ENCODE measurements at places on chromosomes 13 and 19.

GRCh38 chr19:13149628-13150186 lies 468 bp downstream of the STX10 start:
- peak; percentile 51 for DNase-seq

GRCh38 chr13:102770435-102770834 lies 3.2 kb downstream of the TEX30 start:
- no peak for DNase-seq

DNA sequence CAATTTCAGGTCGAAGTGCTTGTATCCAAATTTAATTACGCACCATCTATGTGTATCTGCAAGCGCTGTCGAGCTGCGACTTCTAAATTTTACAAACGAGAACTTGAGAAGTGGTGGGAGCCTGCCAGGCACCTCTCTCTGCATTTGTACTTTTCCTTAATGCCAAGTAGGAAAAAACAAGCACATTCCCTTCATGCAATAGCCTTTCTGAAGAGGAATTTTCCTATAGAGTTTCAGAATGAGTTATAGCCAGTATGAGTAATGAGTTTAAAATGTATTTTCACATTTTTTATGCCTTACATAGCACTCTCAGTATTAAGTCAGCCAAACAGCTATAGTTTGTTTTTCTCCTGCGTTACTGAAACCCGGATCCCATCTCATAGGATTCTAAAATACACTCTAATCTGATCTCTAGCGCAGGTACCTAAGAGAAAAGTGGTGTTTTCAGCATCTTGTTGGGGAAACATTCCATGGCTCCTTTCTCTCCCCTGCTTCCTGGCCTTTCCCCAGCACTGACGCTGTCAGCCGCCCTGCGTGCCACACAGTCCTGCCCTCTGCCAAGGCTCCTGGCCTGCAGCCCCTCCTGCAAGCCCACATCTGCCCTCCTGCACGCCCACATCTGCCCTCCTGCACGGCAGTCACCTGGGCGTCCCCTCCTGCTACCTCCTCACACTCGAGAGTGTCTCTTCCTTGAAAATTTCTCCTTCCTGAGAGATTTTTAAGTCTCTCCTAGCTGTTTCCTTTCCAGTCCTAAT lies 526.9 kb downstream of the MYO16 start:
- no peak for DNase-seq

DNA sequence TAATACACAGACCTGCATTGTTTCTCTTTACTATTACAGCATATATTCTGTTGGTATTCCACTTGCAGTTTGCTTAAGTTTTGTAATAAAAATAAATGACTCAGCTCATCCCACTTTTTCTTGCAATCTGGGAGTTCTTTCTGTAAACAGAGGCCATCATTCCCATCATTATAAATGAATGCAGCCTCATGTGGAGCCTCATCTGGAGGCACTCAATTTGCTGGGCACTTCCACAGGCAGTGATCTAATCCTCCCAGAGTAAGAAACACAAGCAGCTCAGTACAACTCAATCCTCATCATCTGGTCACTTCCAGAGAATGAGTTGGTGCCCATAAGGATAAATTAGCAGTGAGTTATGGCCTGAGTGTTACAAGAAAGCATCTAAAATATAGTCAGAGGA lies 2801.9 kb downstream of the PCDH9 start:
- DNase-seq: no peak

- peak; percentile 97 for DNase-seq
Observed at GRCh38 chr19:1213391-1214286, 8.1 kb downstream of the STK11 start.

DNA sequence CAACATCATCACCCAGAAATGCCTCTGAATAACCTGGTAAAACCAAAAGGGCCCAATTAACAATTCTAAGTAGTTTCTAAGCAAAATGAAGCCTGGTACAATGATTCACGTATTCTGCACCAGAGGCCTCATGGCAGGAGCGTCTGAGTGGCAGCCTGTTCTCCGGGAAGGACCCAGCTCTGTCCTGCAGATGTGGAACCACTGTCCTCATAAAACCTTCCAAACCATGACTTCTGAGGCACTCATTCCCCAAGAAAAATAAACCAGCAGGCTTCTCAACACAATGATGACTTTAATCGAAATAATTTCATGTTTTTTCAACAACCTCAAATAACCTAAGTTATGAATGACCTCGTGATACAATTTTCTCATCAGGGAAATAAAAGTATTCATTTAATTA lies 89.9 kb downstream of the STK24 start:
- DNase-seq: no peak

DNA sequence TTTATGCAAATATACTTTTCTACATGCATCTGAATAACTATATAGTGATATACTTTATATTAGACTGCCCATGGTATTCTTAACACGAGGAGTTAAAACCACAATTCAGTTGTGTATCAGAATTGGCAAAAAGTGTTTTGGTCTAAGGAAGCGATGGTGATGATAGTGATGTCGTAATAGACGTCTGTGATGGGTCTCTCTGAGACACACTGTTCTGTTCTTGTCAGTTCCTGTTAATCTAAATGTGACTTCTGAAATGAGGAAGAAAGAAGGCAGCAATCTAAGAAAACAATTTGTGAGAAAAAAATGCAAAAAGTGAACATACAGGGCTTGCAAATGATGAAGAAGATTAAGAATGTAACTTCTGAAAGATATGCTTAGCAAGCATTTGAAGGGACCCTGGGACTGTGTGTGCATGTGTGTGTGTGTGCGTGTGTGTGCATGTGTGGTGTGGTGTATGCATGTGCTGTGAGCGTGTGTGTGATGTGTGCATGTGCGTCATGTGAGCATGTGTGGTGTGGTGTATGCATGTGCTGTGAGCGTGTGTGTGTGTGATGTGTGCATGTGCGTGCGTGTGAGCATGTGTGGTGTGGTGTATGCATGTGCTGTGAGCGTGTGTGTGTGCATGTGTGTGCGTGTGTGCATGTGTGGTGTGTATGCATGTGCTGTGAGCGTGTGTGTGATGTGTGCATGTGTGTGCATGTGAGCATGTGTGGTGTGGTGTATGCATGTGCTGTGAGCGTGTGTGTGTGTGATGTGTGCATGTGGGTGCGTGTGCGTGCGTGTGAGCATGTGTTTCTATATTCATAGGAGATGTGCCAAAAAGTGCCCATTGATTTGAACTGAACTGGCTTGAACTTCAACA lies 131.8 kb downstream of the IRS2 start:
- peak; percentile 90 for DNase-seq

GRCh38 chr19:51075998-51076397 lies 6.7 kb downstream of the KLK14 start:
- DNase-seq: no peak

DNA sequence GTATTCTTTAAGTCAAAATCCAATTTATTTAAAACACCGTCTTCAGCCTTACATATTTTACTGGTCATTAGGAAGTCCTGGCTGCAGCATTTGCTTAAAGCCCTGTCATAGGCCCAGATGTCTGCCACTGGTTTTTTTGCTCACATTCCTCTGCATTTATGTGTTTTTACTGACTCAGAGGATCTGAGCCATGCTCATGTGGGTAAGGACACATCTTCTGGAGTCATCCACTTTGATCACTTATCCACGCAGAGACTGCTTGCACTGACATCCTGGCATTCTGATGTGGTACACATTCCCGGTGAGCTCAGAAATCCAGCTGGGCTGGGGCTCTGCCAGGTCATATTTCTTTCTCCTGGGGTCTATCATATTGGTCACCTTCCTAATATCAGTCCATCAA lies 531.7 kb upstream of the ARGLU1 start:
- DNase-seq: no peak

DNA sequence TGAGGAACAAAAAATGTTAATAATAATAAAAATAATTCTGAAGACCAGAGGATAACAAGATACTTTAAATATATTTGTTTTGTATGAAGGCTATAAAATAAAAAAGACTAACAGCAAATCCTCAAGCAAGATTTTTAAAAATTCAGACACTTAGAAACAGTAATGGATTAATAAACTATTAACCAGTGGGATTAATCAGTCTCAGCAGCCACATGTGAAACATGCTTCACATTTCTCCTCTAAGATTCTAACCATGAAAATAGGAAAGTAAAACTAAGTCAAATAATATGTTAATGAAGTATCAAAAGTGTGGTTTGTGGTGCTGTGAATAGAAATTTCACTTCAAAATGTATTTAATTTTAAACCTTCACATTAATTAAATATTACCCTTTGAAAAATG lies 57.4 kb downstream of the KCNRG start:
- DNase-seq: no peak

DNA sequence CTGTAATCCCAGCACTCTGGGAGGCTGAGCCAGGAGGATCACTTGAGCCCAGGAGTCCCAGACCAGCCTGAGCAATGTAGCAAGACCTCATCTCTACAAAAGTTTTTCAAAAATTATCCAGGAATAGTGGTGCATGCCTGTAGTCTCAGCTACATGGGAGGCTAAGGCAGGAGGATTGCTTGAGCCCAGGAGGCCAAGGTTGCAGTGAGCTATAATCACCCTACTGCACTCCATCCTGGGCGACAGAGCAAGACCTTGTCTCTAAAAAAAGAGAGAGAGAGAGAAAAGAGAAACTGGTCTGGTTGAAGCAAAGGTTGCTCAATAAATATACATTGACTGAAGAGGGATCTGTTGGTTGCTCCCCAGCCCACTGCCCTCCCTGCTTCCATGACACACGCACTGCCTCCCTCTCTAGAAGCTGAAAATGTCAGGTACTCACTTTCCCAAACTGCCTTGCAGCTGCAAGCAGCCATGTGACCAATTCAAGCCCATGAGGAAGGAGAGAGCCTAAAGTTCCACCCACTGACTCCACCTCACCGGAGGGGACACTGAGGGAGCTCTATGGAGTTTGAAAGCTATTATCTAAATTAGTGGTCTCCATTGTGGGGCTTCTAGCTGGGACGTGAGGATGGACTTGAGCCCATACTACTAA lies 14.0 kb downstream of the CEACAM16 start:
- no peak for DNase-seq

- DNase-seq: no peak
Observed at GRCh38 chr19:55091955-55092354, 16.3 kb downstream of the EPS8L1 start.

DNA sequence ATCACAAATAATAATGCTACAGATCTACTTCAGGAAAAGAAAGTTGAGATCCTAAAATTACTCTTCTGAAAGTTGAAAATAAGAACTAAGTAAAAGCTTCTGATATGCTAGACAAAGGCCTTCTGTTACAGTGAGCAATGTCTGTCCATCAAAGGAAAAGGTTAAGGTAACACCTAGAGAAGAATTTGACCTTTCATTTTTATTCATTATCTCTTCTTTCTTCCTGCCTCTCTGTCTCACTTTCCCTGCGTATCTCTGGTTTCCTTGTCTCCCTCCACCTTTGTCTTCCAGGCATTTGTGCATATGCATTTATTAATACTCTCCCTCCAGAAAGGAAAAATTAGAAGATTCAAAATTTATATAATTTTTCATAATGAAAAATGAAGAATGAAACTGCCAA lies 49.0 kb downstream of the ZAR1L start:
- no peak for DNase-seq

DNA sequence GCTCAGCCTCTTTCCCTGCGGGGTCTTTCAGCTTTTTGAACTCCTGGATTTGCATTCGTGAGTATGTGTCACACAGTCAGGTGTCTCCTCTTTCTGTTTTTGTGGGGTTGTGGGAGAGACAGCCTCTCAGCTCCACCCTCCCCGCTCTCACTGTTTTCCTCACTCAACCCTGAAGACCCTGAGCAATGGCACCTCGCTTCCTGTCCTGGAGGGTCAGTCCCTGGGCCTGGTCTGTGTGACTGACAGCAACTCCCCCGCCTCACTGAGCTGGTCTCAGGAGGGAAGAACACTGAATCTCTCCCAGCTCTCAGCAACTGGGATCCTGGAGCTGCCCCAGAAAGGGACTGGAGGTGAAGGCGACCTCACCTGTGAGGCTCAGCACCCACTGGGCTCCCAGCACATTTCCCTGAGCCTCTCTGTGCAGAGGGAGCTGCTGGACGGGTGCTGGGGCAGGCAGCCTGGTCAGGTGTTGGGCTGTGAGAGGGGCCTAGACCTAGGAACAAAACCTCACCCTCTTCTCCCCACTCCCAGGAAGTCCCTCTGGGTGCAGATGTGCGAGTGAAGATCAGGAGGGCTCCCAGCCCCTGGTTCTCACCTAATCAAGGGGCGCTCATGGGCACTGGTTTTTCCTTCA lies 4.2 kb upstream of the SIGLEC7 start:
- DNase-seq: no peak

GRCh38 chr19:34336781-34337271 lies 28.2 kb upstream of the GPI start:
- DNase-seq: peak; percentile 62

- no peak for DNase-seq
Observed at GRCh38 chr19:1977120-1977519, 36.1 kb downstream of the CSNK1G2 start.

GRCh38 chr19:17303167-17303939 lies at the start of gene ABHD8:
Gene ABHD8, minus strand, starts transcription at chr19:17303425. Its CDS starts 1,809 bp downstream, at chr19:17301616.
- peak; percentile 92 for DNase-seq

DNA sequence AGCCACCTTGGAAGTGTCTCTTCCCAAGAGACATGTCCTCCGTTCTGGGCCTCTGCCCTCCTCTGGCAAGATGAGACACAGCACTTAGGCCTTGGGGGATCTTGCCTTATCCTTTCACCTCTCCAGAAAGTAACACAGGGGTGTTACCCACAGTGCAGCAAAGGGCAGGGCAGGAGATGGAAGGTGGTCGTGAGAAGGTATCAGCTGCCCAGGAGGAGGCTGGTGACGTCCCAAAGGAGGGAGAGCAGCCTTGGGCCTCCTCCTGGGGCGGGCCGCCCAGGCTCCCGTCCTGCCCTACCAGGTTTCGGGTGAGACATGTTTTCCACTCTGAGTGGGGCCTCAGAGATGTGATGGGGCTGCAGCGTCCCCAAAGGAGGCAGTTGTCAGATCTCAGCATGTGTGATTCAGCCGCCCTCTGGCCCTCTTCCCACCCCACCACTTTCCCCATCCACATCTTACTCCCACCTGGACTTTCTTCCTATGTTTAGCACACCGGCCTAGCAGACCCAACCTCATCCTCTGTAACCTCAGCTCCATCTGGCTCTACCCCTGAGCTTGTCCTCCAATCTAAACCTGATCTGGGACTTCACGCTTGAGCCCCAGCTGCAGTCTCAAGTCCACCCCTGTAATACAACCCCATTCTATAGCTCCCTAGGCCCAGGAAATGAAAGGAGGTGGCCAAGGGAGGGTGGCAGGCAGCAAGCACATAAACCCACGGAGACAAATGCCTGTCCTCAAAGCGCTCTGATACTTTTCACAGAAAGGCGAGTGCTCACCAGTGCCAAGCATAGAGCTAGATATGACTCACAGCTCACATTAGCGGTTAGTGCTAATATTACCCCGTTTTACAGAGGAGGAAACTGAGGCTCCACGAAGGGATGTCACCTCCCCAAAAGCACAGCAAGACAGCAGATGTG lies 9.3 kb downstream of the POU2F2 start:
- DNase-seq: no peak

DNA sequence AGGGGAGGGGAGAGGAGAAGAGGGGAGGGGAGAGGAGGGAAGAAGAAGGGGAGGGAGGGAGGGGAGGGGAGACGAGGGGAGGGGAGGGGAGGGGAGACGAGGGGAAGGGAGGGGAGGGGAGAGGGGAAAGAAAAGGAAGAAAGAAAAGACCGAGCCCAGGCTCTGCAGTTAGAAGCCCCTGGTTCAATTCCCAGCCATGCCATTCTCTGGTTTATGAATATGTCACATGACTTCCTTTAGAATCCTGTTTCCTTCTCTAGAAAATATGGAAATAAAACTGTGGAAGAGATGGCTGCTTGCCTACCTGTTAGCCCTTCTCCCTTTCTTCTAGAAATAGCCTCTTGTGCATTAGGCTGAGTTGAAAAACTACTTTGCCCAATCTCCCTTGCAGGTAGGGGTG lies 14.3 kb downstream of the TNNT1 start:
- DNase-seq: no peak

GRCh38 chr13:111005364-111005763 lies 90.5 kb upstream of the ANKRD10 start:
- DNase-seq: no peak

GRCh38 chr13:101700598-101700997 lies 248.1 kb downstream of the ITGBL1 start:
- no peak for DNase-seq
